HT-29 (cell line): ENCODE measurements at places on chromosomes 2 and 18. TPM values are rescaled to one million over a fixed set of nuclear protein-coding genes. Genes with fewer than 3 reads are reported as not detected.

DNA sequence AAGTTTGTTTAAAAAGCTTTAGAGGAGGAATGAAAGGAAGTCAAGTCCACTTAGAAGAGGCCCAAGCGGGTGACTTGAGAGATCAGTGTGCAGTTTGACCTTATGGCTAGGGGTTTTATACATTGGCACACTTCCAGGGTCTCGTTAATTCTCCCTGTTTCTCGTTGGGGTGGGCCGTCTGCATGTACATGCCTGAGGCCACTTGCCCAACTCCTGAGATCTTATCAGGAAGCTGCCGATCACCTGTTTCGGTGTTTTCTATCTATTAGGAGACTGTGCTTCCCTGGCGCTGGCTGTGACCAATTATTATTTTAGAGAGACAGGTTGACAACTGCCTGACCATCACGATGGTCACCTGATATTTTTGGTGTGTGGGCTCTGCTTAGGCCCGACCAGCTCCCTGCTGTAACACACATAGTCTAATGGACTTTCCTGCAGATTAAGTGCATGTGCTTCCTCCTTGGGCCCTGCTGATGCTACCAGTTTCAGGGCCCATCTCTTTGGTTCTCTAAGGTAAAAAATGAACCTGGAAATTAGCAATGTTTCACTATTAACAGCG lies 31.0 kb upstream of the MSH6 start:
- DNase-seq = peak; percentile 49

- no peak for DNase-seq
These were observed 321.9 kb downstream of the RAD51AP2 start for GRCh38 chr2:17196380-17196779.

MYL1 gene
- not detected in 2 replicates for total RNA-seq

GRCh38 chr18:46072376-46072867 lies 362 bp upstream of the PSTPIP2 start:
- no peak for DNase-seq

LIMS4 gene
- total RNA-seq = 0.81 and 1.8 TPM in 2 replicates

DNA sequence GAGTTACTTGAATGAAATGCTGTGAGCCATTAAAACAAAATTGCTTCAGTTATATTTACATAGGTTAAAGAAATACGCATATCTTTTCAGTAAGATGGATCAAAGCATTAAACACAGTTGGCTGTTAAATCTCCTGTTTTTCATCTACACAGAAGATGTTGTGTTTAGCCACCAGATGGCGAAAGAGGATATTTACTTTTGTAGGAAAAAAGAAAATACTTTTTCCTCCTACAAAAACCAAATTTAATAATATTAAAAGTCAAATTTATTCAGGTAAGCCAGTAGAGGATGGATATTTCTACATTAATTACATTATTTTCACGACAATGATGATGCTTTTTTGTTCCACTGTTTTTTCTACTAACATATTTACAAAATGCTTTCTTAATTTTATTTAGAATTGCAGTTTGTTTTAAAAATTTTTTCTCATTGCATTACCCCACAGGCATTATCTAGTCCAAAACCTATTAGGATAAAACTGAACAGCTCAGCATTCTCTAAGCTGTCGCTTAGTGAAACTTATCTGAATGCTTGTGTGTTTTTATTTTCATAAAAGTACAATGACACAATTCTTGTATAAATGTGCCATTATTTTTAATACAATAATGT lies 173.7 kb downstream of the ASXL3 start:
- no peak for DNase-seq

DNA sequence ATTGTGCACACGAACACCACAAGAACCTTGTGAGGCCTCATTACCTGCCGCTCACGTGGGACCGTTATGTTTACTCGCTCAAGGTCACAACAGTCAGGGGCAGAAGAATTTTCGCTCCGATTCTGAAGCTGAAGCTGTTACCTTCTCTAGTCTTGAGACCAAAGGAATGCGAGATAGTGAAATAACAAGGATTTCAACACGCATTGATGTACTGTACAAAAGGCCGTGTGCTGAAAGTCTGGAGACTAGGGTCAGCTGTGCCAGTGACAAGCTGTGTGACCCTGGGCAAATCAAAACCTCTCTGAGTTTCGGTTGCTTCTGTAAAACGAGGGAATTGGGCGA lies 583 bp downstream of the NEMP2 start:
- DNase-seq = peak; percentile 46

DNA sequence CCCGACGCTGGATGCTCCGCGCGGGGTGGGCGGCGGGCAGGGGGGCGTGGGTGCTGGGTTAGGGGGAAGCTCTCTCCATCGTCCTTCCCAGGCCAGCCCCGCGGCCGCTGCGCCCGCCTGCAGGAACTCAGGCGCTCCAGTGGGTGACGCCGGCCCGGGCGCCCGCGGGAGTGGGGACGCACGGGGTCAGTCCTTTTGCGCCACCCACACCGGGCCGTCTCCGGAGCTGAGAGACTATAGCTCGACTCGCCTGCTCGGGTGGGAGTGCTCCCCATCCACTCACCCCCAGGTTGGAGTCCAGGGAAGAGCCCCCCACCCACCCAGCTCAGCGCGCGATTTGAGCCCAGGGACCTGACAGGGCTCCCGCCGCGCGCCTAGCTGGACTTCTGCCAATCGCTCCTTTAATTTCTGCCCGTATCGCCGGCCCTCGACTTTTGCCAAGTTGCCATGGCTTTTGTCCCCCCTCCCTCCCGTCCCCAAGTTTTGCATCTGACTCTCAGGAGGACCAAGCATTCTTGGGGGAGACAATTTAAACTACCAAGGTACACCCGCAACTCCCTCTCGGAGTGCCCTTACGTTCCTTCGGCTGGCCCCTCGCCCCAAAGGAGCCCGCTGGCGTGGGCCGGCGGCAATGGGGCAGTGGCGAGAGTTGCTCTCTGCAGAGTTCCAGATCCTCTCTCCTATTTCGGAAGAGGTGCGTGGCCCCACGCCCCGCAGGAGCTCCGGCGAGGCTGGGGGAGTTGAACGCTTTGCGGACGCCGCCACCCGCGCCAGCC lies 205.8 kb upstream of the SMAD2 start:
- DNase-seq = peak; percentile 54

- no peak for DNase-seq
These were observed 9.3 kb upstream of the RMDN2 start for GRCh38 chr2:37915773-37916172.

DNA sequence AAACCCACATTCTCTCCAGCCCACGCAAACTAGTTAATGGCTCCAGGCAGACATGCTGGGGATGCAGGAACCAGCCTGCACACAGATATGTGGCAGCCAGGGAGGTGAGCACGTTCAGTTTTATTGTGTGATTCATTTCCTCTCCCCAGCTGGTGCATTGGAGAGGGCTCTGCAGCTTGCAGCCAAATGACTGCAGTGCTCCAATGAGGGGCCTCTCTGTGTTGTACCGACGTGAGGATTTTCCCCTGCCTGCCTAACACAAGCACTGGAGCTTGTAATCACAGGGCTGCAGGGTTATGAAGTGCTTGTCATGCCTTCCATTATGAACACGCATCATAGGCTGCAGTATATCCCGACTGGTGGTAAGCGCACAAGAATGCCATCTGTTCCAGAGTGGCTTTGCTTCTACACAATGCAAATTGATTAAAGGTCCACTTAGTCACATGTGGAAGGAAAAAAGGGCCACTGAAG lies 92.3 kb upstream of the THUMPD2 start:
- no peak for DNase-seq

DNA sequence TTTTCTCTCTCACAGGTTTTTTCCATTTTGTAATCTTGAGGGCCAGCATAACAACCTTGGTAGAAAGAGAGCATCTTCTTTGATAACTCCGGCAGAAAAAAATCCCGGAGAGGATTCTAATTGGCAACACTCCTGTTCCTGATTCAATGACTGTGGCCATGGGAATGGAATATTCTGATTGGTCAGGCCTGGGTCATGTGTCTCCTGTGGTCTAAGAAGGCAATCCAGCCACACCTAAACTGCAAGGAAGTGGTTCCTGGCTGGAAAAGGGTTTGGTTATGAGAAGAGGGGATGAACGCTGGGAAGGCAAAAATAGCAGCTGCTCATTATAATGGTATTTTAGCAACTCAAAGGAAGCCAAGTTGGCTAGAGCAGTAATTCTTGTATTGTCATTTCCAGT lies 24.8 kb upstream of the ZNF638 start:
- no peak for DNase-seq

- DNase-seq = no peak
These were observed 731.7 kb upstream of the ZNF804A start for GRCh38 chr2:183866666-183867065.

- DNase-seq = no peak
These were observed 836.5 kb upstream of the ID2 start for GRCh38 chr2:7845332-7845731.

C2orf72 gene
- 2.1 and 4.1 TPM in 2 replicates for total RNA-seq

- no peak for DNase-seq
These were observed 10.9 kb downstream of the UXS1 start for GRCh38 chr2:106183101-106183696.

WNT10A gene
- 14.9 and 18.7 TPM in 2 replicates for total RNA-seq

DNA sequence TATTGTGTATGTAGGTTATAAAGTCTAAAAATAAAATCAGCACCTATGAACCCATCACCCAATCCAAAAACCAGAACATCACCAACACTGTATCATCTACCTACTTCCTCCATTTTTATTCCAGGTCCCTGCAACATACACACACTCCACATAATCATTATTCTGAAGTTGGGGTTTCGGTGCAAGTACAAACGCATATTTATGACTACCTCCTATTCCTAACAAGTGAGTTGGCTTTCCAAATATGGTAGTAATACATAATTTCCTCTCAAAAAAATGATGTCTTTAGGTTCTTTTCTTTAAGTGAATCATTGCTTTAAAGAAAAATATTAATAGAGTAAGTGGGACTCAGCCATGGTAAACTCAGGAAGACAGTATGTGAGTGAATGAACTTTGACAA lies 3.3 kb downstream of the ACVR1 start:
- DNase-seq = no peak

CPS1 gene
- total RNA-seq = not detected in 2 replicates

PRLH gene
- total RNA-seq = not detected in 2 replicates

SLC4A5 gene
- 0.36 TPM in 1 of 2 replicates, not detected in the other for total RNA-seq

- no peak for DNase-seq
These were observed 73.8 kb downstream of the TANC1 start for GRCh38 chr2:159042115-159042850.

- DNase-seq = peak; percentile 73
These were observed 183.4 kb downstream of the MYO3B start for GRCh38 chr2:170361090-170361936.

GRCh38 chr2:222057347-222058073 lies 241.3 kb downstream of the PAX3 start:
- peak; percentile 23 for DNase-seq

GRCh38 chr18:392928-393573 lies 107.5 kb downstream of the COLEC12 start:
- no peak for DNase-seq

GRCh38 chr2:139083121-139083520 lies 302.9 kb upstream of the NXPH2 start:
- no peak for DNase-seq

DNA sequence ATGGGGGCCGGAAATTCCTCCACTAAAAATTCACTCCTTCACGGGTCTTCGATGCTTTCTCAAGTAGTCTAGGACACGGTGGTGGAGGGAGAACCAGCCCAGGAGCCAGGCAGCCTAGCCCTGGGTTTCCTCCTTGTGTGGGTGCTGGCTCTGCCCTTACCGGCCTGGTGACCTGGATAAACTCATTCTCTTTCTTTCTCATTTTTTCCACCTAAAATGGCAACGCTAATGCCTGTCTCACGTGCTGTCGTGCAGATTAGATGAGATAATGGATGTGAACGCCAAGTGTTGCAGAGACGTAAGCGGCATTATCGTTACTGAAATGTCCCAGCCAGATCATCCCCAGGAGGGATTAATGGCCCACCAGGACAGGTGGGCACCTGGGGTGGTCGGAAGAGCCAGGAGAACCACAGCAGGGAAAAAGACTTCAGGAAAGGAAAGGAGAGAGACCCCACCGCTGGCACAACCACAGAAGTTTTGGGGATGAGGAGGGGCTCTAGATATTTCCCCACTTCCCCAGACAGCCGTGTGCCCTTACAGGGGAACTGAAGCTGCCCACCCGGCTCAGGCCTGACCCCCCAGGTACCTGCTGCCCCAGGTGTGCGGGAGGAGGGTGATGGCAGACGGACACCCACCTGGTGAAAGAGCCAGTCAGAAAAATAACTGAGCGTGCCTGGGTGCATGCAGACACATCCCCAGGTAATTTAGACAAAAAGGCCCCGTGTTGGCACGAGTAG lies 100.8 kb upstream of the ASAP2 start:
- no peak for DNase-seq

- no peak for DNase-seq
These were observed 677.7 kb upstream of the CDH7 start for GRCh38 chr18:65073060-65073550.

GRCh38 chr18:63161761-63162195 lies 157.8 kb downstream of the BCL2 start:
- DNase-seq = no peak

DNA sequence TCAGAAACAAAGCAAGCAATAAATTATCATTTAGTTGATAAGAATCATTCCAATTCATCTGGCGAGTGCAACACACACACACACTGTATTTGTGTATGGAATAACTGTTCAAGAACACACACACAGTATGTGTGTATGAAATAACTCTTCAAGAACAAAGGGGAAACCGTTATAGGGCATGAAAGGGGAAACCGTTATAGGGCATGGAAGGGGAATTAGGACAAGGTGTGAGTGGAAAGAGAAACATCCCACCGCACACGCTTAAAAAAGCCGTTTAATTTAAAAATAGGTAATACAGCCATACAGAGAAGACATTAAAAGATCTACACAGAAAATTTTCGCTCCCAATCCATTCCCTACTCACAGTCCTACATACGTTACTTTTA lies 607 bp upstream of the TSN start:
- no peak for DNase-seq

GRCh38 chr2:217256251-217256650 lies 396.4 kb upstream of the TNP1 start:
- no peak for DNase-seq

DNA sequence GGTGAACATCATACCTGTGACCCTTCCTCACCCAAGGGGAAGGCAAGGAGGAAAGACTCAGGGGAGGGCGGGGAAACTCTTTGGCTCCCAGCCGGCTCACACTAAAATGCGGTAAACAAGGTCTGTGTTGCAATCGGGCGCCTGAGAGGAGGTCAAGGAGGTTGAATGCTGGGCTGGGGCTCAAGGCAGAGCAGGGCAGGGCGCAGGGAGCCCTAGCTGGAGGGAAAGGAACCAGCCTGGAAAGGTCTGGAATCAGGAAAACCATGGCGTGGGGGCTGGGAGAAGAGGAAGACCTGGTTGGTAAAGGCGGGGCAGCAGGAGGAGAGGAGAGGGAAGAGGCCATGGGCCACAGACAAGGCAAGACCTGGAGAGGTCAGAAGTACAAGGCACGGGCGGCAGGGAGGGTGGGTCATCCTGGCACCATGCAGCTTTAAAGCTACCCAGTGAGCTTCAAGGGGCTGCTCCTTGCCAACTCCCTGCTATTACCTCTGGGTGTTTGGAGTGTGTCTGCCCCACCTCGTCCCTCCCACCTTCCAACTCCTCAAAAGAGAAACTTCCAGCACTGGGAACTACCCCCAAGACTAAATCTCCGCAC lies 4.8 kb upstream of the TMEM37 start:
- peak; percentile 63 for DNase-seq

- peak; percentile 46 for DNase-seq
These were observed 109.1 kb downstream of the SMAD7 start for GRCh38 chr18:48841381-48842258.
